Muscle of back (tissue), 13 donors: ENCODE measurements at places on chromosomes 5 and 9.

DNA sequence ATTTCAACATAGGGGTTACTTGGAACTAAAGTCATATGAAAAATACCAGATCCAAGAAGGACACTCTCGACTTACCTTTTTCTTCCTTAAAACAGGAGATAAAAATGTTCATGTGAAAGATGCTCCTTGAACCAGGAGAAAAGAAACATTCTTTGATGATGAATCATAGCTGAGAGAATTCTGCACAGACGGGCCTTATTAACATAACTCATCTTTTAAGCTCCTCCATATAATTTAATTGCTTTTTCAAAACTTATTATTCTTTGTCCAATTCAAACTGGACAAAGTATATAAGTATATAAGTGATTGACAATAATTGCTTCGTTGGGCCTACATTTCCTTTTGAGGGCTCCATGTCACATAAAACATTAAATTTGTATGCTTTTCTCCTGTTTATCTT lies 945.2 kb upstream of the C9orf72 start:
- no peak for DNase-seq

- DNase-seq, result no peak
Measured at GRCh38 chr5:10667431-10668057, 93.5 kb downstream of the DAP start.

DNA sequence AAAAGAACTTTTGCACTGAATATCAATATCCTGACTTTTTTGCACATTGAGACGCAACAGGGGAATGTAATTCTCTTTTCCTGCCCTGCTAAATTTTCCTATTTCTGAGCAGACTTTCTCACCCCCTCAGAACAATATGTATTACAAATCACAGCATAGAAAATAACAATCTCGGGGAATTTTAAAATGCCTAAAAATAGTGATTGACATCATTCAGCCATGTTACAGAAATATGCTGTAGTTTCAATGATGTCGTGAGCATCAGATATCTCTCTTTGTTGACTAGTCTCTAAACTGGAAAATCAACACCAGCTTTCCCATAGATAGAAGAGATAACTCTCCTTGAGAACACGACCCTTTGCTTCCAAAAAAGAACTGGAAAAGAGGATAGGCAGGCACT lies 166.7 kb downstream of the ZDHHC21 start:
- no peak for DNase-seq

DNA sequence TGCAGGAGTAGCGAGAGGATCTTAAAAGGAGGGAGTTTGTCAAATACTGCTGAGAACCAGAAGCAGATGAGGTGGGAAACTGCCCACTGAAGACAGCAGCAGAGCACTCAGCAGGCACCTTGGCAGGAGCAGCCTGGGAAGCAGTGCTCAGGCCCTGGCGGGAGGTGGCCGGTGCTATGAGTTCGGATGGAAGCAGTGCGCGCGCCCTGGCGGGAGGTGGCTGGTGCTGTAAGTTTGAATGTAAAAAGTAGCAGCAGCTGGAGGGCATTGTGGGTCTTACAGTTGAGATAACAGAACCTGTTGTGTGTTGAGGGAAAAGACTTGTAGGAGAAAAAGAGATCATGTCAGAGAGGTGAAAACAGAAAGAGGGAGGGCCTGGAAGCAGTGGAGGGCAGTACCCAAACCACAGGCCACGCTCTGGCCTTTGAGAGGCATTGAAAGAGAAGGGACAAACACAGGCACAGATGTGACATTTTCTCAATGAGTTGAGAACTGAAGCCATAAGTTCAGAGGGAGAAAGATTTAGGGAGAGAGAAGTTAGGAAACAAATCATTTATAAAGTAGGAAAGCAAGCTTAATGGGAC lies 130.9 kb downstream of the ERCC6L2 start:
- DNase-seq, result no peak

DNA sequence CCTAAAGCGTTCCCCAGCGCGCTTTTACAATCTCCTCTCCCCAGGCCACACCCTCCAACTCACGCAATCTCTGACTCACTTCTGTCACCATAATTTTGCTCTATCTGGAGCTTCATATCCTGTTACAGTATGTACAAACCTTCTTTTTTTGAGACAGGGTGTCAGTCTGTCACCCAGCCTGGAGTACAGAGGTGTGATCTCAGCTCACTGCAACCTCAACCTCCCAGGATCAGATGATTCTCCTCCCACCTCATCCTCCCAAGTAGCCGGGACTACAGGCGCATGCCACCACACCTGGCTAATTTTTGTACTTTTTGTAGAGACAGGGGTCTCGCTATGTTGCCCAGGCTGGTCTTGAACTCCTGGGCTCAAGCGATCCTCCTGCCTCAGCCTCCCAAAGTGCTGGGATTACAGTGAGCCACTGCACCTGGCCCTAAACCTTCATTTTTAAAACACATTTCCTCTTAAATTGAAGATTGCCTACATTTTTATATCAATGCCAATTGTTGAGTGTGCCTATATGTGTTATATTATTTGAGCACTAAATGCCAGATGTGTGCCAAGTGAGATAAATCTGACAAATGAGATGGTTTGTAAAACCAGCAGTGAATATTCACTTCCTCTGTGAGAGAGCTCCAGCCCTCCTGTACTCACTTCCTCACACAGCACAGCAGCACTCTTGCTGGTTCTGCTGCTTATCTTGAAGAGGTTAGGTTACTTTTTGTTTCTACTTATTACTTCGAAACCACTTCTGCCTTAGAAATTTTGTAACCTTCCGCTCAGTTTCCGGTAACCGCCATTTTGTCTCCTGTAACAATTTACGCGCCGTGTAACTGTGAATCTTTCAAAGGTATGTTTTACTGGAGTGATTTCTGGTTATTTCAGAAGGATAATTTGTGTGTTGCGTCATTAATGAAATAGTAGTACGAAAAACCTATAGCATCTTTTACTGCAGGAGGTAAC lies 57.9 kb downstream of the DOCK8 start:
- DNase-seq, result no peak

DNA sequence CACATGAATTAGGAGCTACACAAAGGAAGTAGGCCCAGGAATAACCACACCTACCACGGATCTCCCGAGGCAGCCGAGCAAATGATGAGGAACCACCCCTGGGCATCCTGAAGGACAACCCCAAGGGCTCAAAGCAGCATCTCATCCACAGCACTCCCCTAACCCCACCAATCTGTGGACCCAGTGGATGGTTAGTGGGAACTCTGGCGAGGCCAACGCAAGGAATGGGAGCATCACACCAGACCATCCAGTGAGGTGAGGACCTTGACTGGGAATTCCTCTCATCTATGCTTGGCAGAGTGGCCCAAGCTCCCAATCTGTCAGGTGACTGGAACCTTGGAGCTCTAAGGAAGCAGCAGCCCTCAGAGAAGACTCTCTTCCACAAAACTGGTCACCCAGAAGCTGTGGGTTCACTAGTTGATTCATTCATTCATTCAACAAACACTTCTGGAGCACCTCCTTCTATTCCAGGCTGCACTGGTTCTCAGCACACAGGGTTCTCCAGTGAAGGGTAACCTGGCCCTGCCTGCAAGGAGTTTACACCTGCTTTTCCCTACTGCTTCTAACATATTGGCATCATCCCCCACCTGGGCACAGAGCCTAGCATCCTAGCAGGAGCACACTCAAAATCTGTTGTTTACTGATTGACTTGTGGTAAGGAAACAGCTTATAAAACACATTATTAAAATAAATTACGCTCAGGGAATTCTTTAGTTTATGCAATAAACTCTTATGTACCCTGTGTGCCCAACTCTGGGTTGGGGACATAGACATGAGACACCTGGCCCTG lies 4.9 kb downstream of the ACSL6 start:
- no peak for DNase-seq

DNA sequence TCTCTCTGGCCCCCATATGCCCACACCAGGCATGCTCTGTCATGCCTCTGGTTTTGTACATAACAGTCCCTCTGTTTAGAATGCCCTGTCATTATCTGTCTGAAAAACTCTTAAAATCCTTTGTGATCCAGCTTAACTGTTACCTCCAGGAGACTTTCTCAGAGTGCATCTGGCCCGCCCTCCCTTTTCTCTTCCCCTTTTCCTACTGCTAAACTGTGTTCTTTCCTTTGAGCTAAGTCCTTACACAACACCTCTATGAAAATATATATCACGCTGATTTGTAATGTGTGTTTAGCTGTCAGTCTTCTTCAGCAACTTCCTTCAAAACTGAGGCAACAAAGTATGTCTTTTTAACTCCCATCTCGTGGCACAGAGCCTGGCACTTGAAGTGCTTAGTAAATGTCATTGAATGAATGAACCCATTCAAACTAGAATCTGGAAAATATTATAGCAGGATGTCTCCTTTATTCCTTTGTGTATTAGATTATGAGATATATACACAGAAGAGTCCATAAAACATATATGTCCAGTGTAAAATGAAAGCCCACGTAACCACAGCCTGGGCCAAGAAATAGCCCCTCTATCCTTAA lies 166.2 kb upstream of the KLF9 start:
- DNase-seq, result no peak

- DNase-seq, result no peak
Measured at GRCh38 chr5:95743232-95743631, 12.1 kb downstream of the RHOBTB3 start.

DNA sequence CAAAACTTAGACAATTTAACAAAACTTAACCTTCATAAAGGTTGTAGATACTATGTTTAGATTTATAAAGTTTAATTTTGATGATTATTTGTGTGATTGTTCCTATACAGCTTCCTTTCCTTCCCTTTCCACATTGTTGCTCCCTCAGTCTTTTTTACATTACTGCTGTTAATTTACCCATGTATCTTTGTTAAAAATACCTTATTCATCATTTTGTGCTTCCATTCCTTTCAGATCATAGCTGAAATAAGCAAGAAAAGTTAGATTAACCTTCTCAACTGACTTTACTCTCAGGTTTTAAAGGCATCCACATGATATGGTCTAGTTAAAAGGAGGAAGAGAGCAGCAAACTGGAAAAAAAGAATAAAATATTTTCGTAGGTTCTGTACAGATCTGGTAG lies 2.0 kb downstream of the SMAD5 start:
- no peak for DNase-seq

GRCh38 chr9:92650296-92650695 lies 19.6 kb downstream of the IPPK start:
- DNase-seq, result no peak

- peak; percentile 85 for DNase-seq
Measured at GRCh38 chr9:613771-614347, 227.6 kb upstream of the DMRT1 start.

GRCh38 chr5:21931116-21931515 lies 922.0 kb downstream of the CDH12 start:
- no peak for DNase-seq

DNA sequence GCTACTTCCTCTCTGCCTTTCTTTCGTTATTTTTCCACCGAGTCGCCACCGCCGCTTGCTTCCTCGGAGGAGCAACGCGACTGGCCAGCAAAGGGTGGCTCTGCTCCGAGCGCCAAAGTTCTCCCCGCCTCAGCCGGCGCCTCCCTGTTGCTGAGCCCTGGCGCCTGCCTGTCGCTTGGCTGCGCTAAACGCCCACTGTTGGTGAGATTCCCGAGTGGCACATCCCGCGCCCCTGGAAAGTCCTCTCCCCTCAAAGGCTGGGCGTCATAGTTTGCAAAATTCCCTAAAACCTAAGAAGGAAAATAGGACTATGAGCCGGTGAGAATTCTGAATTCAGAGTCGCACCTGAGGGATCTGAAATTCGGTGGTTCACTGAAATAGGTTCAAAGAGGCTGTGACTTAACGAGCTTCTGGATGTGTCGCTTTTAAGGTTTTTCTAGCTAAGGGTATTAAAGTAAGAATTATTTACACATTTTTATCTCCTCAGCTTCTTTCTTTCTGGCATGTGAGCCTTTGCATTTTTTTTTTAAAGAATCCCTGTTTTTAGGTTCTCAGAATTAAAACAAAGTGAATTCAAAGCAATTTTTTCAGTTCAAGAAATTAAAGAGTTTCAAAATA lies at the start of gene GRIN3A:
GRIN3A (minus strand) TSS at position 82 of the 618 bp plus-strand sequence. CDS start 668 bp downstream, outside the sequence.
- no peak for DNase-seq

GRCh38 chr5:132425009-132425937 lies 55.8 kb downstream of the SLC22A5 start:
- peak; percentile 63 for DNase-seq

DNA sequence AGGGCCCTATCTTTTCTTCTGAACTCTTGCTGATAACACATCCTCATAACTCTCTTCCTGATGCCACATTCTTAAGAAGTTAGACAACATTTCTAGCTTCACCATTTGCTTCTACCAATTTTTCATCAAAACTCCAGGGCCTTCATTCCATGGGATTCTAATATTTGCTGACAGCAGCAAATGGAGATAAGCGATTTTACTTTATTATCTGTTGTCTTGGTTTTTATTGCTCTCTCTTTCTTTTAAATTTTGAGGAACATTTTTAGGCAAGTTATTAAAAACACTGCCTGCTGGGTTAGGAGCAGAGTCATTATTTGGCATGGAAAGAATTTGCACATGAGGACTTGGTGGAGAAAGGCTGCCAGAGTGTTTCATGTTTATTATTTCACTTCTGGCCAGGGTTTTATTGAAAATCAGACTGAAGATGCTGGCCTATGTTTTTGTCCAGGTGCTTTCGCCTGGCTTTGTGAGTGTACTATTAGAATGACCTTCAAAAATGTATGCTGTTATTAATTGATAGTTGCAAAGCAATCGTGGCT lies 27.7 kb downstream of the NSG2 start:
- DNase-seq, result peak; percentile 50

GRCh38 chr5:31393126-31393525 lies 138.8 kb downstream of the DROSHA start:
- no peak for DNase-seq

DNA sequence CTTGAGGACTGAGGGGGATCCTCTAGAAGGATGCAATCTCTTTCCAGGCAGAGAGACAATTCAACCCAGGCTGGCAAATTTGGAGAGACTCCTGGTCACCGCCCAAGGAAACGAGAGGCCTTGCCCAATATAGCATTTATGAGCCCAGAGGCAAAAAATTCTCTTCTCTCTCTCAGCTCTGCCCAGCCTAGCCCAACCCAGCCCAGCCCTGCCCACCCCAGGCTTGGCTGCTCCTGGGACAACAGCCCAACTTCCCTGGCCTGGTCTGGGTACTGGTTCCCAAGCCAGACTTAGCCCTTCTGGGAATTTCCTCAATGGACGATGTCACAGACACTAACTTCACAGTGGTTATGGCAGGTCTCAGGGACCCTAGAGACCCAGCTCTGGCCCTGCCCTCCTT lies 116.5 kb downstream of the PSD2 start:
- DNase-seq, result no peak

DNA sequence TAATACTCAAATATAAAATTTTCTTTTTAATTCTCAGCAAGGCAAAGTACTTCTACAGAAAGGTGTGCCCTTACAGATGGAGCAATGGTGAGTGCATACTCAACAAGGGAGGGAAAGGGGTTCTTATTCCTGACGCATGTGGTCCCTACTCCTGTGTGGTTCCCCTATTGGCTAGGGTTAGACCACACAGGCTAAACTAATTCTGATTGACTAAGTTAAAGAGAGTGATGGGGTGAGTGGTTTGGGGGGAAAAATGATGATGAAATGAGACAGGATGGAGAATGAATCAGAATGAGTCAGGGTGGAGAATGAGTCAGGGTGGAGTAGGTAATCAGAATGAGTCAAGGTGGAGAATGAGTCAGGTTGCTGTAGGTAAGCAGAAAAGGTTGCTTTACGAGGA lies 22.9 kb upstream of the HMGCS1 start:
- DNase-seq, result no peak

- no peak for DNase-seq
Measured at GRCh38 chr9:91814753-91815152, 135.3 kb downstream of the ROR2 start.
